ENCODE measurements at places on chromosomes 4 and X.

DNA sequence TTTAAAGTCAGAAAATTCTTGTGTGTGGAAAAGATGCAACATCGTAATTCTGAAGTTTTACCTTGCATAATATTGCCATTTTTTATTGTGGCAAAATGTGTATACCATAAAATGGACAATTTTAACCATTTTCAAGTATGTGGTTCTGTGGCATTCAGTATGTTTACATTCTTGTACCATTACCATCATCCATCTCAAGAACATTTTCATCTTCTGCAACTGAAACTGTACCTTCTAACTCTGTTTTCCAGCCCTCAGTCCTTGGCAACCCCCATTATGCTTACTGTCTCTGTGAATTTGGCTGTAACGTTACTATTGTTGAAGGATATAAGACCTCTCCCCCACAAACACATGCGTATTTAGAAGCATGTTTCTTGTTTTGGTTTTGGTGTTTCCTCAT is 123.2 kb downstream of the BMPR1B start:
- DNase-seq, result no peak

- DNase-seq, result peak; percentile 25
Observed at GRCh38 chr4:184825141-184825895, 450 bp downstream of the ACSL1 start.

- no peak for DNase-seq
Observed at GRCh38 chrX:338836-339400, 20.3 kb upstream of the GTPBP6 start.

- DNase-seq, result no peak
Observed at GRCh38 chrX:46559062-46559461, 13.8 kb upstream of the ZNF674 start.

- DNase-seq, result no peak
Observed at GRCh38 chr4:47271291-47271690, 192.2 kb downstream of the COMMD8 start.

- DNase-seq, result no peak
Observed at GRCh38 chr4:7938609-7939376, 868 bp downstream of the AFAP1 start.

DNA sequence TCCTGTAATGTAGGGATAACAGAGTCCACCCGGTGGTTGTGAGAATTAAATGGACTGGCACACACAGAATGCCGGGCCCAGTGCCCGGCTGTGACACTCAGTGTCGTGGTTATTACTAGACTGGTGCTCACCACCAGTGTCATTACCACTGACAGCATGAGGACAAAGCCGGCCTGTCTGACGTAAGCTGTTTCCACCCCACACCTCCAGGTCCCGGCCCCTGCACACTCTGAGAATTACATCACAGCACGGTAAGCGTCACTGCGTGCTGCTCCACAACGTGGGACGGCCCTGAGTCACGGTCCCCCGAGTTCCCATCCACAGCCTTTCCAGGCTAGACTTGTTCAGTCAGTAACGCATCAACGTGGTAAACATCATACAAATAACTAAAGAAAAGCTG is 22.9 kb downstream of the FAT1 start:
- no peak for DNase-seq

DNA sequence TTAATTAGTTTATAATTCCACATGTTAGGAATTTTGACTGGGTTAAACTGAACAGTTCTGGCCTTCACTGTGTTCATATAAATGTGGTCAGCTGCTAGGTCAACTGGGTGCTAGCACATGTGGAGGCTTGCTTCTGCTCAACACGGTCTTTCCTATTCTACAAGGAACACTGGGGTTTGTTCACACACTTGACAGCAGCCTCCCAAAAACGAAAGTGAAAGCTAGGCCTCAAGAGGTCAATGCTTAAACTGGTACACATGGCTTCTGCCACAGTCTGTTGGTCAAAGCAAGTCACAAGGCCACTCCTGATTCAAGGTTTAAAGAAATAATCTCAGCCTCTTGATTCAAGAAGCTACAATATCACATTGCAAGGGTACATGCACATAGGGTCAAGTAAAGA is 126.5 kb downstream of the QDPR start:
- DNase-seq, result no peak

DNA sequence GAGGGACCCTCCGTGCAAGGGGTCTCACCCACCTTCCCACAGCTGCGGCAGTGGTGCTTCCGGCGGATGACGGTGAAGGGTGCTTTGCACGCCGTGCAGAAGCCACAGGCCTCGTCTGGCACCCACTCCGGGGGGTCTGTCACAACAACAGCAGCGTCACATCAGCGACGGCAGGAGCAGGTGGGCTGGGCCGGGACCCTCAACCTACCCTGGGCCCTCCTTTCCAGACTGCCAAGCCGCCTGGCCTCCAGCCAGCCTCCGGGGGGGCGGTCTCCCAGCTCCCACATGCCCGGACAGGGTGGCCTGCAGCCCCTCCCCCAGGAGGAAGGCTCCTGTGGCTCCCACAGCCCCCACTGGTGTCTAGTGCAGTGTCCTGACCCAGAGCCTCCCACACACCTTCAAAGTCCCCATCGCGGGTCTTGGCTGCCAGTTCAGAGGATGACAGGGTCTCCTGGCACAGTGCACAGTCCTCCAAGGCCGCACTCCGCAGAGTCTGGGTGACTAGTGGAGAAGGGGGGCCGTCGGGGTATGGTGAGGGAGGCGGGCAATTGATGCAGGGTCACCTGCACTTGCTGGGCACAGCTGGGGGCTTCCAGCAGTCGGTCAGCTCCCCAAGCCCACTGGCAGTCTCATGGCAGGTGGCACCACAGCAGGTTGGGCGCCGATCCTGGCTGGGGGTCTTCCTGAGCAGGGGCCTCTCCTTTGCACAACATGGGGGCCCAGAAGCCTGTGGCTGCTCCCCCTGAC is 9.5 kb upstream of the MXD4 start:
- DNase-seq, result no peak

DNA sequence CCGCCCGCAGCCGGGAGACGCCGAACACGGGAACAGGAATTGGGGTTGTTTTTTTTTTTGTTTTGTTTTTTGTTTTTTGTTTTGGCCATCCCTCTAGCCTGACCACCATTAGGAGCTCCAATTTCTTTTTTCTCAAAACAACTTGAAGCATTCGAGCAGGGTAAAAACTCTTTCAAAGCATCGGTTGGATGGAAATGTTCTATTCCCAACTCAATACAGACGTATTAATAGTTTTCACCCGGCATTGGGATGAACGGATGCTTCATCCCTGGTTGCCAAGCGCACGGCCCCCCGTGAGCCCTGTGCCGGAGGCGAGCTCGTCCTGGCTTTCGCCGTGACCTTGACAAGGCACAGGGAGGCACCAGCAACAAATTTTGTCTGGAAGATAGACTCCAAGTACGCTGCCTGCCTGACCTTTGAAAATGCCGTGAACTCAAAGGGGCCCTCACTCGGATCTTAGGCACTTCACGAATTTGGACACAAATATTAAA is 352 bp upstream of the MAP3K15 start:
- DNase-seq, result no peak

- no peak for DNase-seq
Observed at GRCh38 chr4:22191565-22191964, 243.0 kb upstream of the KCNIP4 start.

DNA sequence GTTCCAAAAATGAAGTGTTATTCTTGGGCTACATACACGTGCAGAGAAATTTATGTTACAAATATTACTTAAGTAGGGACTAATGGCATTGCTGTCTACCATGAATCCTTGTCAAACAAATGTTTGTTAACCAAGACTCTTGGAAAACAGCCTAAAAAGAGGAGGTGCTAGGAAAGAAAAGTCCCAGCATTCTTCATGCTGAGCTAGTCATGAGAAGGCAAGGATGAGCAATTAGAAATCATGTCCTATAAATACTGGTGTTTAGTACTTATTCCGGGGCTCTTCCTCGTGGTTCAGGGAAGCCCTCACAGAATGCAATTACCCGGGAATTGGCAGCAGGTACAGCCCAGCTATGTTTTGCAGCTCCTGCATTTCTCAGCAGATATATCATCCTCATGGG is 378.1 kb upstream of the FTHL17 start:
- no peak for DNase-seq

DNA sequence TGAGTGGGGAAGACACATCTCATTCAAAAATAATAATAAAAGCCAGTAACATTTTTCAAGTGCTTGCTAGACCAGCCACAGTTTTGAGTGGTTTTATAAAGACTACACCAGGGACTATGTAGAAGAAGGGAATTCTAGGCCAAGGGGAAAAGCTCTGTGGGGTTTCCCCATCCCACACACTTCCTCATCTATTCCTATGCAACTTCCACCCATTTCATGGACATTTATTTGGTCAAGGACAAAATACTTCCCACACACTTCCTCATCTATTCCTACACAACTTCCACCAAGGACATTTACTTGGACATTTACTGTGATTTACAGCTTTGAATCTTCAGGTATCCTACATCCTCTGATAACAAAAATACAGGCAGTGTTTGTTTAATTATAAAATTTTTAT is 86.5 kb upstream of the KLF3 start:
- DNase-seq, result no peak

GRCh38 chrX:133215747-133216146 is 2.4 kb downstream of the TFDP3 start:
- no peak for DNase-seq

- no peak for DNase-seq
Observed at GRCh38 chr4:112280386-112281056, 5.2 kb downstream of the TIFA start.

GRCh38 chr4:88831031-88831430 is 133.4 kb upstream of the NAP1L5 start:
- DNase-seq, result no peak

GRCh38 chr4:169241464-169241863 is 29.3 kb downstream of the SH3RF1 start:
- DNase-seq, result no peak

GRCh38 chr4:126794363-126794762 is 838.4 kb upstream of the INTU start:
- DNase-seq, result no peak

- no peak for DNase-seq
Observed at GRCh38 chrX:41761702-41762101, 37.7 kb downstream of the GPR82 start.

All from T-helper 2 cell (primary cell).